Effector CD4-positive, alpha-beta T cell (primary cell): ENCODE measurements at places on chromosomes 7 and 10.
A peak's percentile ranks its signal among the peaks of the same experiment; 100 is the strongest.

- no peak for DNase-seq
Measured at GRCh38 chr10:113108194-113108835, 158.3 kb downstream of the TCF7L2 start.

GRCh38 chr10:30456266-30456665, 22.3 kb downstream of the MAP3K8 start:
- DNase-seq = peak; percentile 18

DNA sequence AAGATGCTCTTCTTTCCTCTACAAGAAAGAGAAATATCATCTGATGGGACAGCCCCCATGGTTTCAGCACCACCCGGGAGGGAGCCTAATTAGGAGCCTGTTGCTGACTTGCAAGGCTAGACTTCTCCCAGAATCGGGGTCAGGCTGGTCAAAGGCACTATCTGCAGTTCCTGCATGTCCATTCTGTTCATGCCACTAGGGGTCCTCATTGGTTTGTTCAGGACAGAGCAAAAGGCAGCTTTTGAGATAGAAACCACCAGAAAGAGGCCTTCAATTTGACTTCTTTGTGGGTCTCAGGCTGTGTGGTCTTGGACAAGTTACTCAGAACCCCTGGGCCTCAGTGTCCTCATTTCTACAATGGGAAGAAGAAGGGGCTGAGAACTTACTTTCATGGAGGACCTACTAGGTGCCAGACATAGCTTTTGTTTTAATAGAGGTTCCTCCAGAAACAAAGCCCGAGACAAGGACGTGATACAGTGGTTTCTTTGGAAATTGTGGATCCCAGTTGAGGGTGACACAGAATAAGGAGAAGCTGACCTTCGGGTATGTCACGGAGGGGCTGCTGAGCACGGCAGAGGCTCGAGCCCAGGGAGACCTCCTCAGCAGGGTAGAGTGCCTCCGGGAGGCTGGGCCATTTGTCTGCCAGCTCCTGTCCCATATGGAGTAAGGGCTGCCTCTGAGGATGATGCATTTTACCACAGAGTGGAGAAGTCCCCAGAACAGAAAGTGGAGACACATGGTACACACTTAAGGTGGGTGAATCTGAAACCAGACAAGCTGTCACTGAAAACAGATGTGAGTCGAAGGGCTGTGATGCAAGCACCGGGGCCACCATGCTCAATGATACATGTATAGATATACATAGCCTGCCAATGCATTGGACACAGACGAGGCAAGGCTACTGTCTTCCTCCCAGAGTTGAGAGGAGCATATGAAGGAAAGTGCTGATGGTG, 33.1 kb upstream of the NEUROD6 start:
- no peak for DNase-seq

DNA sequence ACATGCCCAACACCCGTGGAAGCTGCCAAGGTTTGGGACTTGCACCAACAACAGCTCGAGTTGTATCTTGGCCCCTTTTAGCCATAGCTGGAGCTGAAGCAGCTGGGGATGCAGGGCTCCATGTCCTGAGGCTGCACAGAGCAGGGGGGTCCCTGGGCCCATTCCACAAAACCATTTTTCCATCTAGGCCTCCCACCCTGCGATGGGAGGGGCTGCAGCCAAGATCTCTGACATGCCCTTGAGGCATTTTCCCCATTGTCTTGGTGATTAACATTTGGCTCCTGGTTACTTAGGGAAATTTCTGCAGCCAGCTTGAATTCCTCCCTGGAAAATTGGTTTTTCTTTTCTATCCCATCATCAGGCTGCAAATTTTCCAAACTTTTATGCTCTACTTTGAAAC, 637.8 kb upstream of the VSTM2A start:
- DNase-seq = no peak

DNA sequence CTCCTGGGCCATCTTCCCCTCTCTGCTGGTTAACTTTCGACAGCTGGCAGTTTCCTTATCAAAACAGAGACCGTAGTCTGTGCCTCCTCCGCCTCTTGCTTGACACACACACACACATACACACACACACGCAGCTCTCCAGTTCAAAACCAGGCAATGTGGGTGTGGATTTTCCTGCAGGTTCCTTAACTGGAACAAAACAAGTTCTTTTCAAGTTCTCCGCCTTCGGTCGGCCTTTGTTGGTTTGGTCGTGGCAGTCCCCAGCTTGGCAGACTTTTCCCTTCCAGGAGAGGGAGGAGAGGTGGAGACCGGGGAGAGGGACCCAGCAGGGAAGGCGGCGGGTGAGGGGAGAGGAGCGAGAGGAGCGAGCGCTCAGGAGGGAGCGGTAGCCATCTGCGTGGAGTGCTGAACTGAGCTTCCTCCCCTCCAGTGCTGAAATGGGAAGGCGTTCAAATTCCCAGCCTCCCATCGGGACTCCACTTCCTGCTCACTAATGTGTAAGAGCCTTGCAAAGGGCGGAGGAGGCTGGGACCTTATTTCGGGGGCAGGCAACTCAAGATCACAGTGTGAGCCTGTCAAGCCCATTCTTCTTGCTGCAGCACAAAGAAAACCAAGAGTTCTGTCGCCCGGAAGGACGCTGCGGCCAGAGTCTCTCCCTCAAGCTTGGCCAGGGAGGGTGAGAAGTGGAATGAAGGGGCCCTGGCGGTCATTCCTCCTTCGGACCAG, 120.6 kb downstream of the PRPF18 start:
- DNase-seq = no peak
